Right ventricle myocardium inferior (tissue), 1 donor: ENCODE measurements at places on chromosomes 6 and 20.

GRCh38 chr6:1781152-1781816 lies 171.6 kb downstream of the FOXC1 start:
- no peak for DNase-seq

- no peak for DNase-seq
These were observed 177.8 kb upstream of the ECI2 start for GRCh38 chr6:4313044-4313686.

DNA sequence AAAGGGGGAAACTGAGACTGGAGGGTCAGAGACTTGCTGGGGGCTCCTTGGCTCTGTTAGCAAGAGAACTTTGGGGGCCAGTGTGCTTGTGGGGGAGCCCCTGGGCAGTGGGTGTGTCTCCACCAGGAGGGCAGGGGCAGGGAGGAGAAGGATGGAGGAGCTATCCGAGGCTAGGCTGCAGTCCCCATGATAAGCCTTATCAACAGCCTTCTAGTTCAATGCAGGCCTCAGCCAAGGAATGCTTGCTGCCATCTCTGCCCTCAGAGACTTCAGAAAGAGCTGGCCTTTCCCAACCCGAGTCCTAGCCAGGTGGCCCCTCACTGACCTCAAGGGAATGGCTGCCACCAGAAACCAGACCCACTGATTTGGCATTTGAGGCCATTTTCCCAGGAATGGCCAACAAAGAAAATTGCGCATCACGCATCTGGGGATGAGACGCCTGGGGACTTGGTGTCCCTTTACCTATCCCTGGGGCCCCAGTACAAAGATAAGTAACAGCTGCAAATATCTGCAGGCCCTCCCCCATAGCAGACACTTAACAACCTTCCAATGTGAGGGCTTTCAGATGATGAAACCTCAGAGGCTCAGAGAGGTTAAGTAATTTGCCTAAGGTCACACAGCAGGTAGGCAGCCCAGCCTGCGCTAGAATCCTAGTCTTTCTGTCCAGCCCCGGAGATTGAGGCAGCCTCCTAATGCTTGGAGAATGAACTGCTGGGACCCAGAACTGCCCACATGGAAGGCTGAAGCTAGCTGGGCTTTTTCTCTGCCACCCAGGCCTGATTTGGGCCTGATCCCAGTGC lies 4.9 kb downstream of the TGM2 start:
- DNase-seq, result no peak

- no peak for DNase-seq
These were observed 847.9 kb upstream of the FLRT3 start for GRCh38 chr20:15185322-15185721.

DNA sequence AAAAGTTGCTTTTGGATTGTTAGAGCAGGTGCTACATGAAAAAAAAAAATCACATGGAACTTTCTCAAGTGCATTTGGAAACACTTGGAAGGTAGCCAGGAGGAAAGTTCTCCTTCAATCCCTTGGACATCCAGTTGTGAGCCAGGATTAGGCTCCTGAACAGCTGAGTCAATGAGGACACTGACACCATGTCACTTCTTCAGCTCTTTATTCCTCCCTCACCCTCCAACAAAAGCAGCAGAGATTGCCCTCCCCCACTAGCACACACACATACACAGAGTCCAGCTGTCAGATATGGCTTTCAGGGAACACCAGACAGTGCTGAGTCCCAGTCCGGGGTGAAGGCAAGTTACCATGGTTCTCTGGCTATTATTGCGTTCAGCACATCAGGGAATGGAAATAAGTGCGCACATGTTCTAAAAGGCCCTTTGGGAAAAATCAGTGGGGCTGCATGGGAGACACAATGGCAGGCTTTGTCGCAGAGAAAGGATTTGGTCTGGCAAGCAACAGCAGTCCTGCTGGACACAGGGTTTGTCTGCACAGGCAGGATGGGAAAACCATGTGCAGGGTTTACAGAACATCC lies 124.7 kb upstream of the MARCKS start:
- no peak for DNase-seq

- no peak for DNase-seq
These were observed at the start of gene PTCHD4 for GRCh38 chr6:48111143-48111506. Gene PTCHD4, minus strand, starts transcription at chr6:48111197. Its CDS starts 42,240 bp downstream, at chr6:48068957.

GRCh38 chr20:14178952-14179351 lies 158.5 kb downstream of the FLRT3 start:
- DNase-seq, result no peak

DNA sequence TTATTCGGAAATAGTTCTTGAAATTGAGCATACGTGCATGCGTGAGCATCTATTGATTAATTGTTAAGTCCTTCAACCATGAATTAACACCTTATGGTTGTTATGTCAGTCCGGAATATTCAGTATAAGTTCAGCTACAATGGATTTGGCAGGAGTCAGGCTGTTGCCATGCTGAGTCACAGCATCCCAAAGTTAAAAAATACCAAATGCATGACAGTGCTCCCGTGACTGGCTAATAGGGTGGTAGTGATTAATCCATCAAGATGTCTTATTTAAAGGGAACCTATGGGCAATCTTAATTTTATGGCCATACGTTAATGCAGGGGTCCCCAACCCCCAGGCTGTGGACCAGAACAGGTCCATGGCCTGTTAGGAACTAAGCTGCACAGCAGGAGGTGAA lies 10.5 kb downstream of the RAE1 start:
- DNase-seq, result no peak

GRCh38 chr20:54324652-54325285 lies 116.9 kb downstream of the PFDN4 start:
- no peak for DNase-seq

DNA sequence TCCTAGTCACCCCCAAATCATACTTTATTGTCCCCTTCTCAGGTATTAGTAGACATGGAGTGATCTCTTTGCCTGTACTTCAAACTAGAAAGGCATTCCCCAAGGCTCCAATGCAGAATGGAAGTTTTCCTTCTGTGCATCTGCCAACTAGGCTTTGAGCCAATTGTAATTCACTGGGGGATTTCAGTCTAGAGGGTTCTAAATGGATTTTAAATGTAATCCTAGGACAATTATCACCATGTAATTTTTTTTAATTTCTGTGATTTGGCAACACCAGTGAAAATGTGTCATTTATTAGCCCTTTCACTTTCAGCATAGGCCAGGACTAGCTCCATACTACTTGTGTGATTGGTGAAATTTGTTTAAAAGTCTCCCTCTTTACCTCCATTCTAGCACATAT lies 557.6 kb upstream of the MARCKS start:
- DNase-seq, result no peak

GRCh38 chr6:121630716-121631115 lies 195.3 kb downstream of the GJA1 start:
- no peak for DNase-seq

DNA sequence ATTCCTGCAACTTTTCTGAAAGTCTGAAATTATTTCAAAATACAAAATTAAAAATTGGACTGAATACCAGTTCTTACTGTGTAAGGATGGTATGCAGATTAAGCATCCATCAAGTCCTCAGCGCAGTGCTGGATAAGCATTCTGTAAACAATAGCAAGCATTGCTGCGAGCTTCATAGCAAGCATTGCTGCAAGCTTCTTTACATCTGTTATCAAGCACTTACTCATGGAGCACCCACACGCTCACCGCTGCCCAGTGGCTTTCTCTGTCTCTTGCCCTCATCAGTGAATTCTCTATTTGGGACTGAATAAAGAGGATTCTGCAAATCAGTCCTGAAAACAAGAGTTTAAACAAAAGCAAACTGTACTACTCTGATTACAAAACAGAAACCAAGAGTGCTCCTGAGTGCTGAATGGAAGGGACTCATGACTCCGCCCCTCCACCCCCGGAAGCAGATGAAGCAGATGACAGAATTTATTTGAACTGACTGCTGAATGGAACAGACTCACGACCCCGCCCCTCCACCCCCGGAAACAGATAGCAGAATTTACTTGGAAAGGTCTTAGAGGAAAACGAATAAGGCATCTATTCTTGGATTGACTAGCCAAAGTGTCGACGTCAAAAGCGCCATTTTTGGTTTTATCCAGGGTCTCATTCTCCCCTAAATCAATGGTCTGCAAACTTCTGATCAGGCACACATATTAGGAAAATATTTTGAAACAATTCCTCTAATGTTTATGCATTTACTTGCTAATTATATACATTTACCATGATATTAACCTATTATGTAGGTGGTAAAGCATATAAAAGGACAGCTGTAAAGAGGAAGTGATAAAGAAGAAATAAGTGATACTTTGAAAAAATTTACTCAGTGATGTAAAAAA lies 22.1 kb upstream of the EYA2 start:
- DNase-seq, result no peak

GRCh38 chr6:138115201-138115600 lies 8.0 kb upstream of the PERP start:
- no peak for DNase-seq

DNA sequence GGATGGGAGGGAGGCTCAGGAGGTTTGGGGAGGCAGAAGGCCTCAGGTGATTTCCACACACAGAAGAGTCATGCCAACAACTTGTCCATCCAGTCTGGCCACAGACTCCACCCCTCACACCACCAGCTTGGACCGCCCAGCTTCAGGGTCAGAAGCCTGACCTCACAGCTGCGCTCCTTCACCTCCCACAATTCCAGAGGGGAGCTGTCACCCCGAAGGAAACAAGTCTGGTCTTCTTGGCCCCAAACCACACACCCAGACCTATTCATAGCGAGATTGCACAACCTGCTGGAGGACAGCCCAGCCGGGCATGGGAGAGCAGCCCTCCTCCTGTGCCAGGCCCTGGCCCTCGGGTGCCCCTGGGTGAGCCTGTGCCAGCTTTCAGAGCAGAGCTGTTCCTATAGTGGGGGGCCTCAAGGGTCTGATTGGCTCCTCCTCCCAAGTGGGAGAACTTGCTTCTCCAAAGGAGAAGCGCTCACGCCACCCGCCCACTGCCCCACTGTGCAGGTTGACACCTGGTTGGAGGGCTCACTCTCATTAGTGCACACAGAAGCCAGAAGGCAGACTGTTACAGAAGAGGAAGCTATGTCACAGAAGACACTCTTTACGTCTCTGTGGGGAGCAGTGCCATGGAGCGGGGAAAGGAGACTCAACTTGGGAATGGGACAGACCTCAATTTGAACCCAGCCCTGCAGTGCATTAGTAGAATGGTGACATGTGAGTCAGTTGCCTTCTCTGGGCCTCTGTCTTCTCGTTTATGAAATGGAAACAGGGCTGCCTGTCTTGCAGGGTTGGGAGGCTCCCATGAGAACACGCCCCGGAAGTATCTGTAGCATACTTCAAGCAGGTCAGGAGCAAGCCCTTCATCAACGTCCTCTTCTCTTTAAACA lies 128.8 kb downstream of the FOXO3 start:
- peak; percentile 92 for DNase-seq

- DNase-seq, result no peak
These were observed 94.3 kb downstream of the TCP11 start for GRCh38 chr6:35046862-35047261.
